Thoracic aorta (tissue), 2 donors: ENCODE measurements at places on chromosomes 4 and X.

DNA sequence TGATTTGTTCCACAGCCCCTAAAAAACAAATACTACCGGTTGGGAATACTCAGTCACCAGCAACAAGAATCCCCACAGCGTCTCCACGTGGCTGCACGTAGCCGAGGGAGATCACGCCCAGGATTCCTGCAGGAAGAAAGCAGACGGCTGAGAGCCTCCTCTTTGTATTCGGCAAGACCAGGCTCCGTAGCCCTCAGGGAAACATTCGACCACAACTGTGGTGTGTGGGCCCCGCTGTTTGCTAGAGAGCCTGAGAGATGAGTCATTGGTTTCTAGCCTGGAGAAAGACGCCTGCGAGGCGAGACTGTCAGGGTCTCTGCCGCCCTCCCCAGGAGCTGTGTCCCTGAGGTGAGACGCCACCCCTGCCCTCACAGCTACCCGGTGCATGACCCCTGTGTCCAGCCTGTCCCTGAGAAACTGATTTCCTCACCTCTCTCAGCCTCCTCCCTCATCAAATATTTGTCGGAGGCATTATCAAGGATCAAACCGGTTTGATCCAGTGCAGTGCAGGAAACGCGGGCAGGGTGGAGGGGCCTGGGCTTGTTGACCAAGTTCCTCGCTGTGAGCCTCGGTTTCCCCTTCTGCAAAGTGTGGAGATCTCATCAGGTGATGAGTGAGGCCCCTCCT lies 4.7 kb upstream of the S100P start:
- no peak for DNase-seq

DNA sequence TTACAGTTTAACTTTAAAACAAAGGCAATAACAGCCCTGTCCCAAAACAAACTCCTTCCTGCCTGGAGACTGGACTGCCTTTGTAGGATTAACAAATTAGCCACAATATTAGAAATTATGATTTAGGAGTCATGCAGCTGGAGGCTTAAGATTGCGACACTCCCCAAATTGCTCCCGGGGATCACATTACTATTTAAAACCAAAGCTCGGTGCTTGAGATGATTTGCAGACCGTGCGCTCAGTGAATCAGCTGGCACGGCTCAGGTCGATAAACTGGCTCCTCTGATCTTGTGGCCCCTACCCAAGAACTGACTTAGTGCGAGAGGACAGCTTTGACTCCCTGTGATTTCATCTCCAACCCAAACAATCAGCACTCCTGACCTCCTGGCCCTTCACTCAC lies 829.3 kb downstream of the NLGN4X start:
- no peak for DNase-seq

- no peak for DNase-seq
Observed at GRCh38 chrX:14903891-14904290, 30.7 kb downstream of the MOSPD2 start.

DNA sequence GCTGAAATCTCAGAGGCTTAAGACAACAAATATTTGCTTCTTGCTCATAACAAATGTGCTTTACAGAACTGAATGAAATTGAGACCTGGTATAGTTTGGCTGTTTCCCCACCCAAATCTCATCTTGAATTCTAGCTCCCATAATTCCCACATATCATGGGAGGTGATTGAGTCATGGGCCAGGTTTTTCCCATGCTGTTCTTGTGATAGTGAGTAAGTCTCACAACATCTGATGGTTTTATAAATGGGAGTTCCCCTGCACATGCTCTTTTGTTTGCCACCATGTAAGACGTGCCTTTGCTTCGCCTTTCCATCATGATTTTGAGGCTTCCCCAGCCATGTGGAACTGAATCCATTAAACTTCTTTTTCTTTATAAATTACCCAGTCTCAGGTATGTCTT lies 221.1 kb upstream of the DIPK2B start:
- DNase-seq: no peak

DNA sequence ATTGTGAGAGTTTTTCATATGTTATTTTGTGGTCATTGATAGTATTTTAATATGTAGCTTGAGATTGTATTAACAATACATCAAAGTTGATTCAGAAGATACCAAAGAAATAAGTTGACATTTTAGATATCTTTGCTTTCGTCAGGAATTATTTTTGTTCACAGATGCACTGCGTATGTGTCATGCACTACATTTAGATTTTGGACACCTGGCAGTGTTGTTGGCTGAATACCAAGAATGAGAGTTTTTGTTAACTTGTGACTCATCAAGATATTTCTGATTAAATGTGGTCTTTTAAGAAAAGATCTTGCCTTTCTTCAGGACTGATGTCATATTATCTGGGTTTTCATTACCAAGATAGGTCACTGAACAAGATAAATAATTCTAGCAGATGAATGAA lies 633.4 kb downstream of the CENPC start:
- DNase-seq: no peak

- no peak for DNase-seq
Observed at GRCh38 chr4:52052475-52052780, 1.3 kb downstream of the SPATA18 start.

DNA sequence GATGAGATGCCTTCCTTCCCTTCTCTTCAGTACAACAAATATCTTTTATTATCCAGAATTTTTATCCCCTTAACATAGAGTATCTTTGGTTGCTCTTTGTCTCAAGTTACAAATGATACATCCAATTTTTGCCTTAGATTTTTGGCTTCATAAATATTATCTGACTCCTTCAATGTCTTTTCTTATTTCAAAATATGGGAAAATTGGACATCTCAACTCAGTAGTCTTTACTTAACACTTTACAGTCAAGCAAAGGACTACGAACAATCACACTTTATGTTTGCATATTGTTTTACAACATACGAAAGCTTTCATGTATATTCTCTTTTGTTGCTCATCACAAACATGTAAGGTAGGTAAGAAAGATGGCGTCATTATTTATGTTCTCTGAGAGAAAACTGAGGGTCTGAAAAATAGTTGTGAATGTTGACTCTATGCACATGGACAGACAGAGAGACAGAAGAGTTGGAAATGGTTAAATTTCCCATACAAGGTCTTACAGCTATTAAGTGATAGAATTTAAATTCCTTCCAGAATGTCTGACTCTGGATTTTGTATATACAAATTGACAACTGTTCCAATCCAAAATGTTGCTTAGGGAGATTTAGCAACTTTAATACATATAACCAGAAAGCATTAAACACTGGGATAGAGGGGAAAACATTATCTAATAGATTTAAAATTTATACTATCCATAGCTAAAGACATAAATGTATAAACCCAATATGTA lies 29.4 kb downstream of the DCHS2 start:
- DNase-seq: no peak

DNA sequence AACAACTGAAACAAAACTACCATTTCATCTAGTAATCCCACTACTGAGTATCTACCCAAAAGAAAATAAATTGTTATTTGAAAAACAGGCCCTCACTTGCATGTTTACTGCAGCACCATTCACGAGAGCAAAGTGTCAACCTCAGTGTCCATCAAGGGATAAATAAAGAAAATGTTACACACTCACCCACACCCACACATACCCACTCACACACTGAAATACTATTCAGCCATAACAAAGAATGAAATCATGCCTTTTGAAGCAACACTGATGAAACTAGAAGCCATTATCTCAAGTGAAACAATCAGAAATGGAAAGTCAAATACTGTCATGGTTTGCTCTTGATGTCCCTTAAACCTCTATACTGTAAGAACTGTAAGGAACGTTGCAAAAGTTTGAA lies 44.8 kb upstream of the CLNK start:
- no peak for DNase-seq

GRCh38 chrX:133781174-133781573 lies 204.2 kb downstream of the GPC3 start:
- DNase-seq: no peak

- no peak for DNase-seq
Observed at GRCh38 chr4:48772556-48772955, 7.5 kb downstream of the FRYL start.

DNA sequence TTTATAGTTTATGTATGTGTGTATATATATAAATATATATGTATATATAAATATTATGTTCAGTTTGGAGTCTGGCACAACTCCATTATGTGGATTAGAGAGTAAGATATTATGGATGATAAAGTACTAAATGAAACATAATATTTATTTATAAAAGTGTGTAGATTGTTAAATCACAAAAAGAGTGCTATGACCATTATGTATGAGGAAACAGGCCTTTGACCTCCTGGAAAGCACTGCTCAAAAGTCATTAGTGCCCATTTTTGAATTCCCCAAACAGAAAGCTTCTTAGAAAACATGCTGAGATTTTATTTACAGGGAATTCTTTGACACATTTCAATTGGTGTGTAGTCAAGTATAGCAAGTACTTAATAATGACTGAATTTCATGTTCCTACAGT lies 391.2 kb downstream of the UNC5C start:
- no peak for DNase-seq

DNA sequence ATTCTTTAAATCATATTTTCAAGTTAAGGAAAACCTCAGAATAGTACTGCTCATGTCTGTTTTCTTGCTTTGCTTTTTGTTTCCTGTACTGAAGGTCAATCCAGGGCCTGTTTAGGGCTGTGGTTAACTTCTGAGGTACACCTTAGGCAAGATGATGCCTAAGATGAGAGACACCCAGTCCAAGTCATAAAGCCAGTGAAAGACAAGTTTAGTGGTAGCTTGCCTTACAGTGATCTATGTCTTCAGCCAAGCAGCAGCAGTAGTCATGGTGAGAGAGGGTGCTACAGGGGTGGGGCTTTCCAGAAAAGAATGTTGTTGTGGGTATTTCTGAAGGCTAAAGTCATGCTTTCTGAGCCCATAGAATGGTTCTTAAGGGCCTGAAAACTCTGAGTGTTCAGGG lies 173.7 kb downstream of the VSIG4 start:
- DNase-seq: no peak

DNA sequence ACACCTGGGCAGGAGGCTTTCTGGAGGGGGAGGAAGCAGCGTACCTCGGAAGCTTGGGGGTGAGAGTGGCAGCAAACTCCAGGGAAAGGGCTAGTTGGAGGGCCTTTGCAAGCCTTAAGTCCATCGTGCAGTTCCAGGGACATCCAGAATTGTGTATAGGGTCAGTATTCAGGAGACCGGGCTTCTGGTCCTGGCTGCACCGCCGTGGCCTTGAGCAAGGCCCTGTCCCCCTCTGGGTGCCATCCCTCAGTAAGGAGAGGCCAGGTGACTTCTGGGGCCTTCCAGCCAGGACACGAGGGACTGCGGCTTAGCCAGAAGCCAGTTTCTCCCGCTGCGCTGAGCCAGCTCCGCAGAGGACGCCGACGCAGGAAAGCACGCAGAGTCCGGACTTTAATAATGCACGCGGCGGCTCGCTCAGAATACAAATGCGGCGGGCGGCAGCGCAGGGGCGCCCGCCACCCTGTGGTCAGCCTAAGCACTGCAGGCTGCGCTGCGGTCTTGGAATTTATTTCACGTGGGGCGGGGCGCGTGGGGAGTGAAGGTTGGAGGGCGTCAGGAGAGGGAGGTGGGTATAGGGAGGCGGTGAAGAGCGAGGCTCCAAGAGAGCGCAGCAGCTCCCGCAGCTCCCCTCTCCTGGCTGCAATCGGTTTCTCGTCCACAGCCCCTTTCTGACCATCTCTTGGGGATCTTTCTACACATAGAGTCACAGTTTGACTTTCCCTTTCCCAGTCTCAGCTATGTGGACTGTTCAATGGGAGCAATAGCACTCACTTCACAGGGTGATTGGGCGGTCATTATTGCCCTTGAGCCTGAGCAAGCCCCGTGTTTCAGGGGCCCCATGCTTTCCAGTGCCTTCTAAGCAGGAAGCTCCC lies 94.1 kb upstream of the GPR50 start:
- peak; percentile 3 for DNase-seq

DNA sequence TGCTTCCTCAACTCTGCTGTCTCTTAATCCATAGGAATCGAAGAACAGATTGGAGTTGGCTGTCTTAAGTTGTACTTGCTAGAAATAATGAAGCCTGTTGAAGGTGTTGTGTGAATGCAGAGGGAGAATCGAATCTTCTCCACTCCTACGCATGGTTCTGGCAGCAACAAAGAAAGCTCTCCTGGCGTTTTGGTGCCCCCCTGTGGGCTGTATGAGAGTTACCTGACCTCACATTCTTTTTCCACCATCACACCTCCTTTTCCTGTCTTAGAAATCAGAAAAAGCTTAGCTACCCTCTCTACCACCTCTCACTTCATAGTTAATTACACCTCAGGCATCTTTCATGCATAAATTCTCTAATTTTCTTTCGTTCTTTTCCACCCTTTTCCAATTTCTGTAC lies 16.3 kb downstream of the KLF8 start:
- no peak for DNase-seq

- DNase-seq: no peak
Observed at GRCh38 chrX:24426921-24427746, 38.0 kb upstream of the PDK3 start.

- no peak for DNase-seq
Observed at GRCh38 chr4:101104312-101105052, 242.8 kb downstream of the PPP3CA start.

- DNase-seq: no peak
Observed at GRCh38 chrX:1581132-1581531, 10.3 kb upstream of the AKAP17A start.
